ENCODE measurements at places on chromosomes 11 and 22.

GRCh38 chr11:32772731-32773130 lies 21.7 kb downstream of the CCDC73 start:
- DNase-seq: no peak

DNA sequence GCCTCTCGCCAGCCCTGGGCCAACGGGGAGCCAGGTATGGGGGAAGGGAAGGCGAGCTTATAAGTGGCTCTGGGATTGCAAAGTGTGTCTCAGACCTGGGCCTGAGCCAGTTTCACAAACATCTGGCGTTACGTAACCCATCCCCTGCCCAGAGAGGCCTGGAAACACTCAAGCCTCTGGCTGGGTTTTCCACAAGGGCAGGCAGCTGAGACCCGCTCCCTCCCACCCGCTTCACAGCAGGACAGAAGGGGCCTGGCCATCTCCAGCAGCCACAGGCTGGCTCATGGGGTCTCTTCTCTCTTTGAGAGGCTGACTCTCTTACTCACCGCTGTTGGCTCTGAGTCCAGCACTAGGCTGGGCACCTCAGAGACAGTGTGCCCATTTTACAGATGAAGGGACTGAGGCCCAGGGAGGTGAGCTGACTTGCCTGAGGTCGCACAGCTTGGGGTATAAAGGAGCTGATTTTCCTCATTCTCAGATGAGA lies 44.5 kb downstream of the TRIOBP start:
- DNase-seq: no peak

DNA sequence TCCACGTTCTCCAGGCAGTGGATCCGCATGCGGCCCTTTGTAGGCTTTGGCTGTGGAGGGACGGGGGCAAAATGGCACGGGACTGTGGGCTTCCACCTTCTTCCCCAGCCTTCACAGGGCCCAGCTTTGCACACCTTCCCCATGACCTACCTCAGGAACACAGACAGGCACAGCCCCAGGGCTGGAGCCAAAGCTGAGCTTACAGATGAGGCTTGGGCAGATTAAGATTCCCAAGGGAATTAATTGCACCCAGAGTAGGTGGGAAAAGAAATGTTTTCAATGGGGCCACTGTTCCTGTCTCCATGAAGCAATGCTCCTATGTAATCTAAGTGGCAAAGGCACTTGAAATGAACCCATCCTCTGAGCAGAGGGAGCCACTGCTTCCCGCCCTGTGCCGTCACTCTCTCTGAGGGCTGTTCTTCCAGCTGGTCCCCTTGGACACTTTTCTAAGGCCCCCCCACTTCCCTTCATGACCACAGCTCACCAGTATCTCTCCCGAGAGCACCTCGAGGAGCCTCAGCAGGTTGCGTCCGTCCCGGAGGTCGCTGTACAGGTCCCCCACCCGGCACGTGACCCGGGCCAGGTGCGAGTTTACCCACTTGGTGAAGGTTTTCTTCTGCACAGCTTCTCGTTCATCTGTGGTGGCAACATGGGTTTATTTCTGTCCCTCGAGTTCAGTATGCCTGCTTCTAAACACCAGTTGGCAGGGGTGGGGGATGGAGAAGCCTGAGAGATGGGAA lies 13.5 kb downstream of the SPTBN2 start:
- DNase-seq: no peak

- no peak for DNase-seq
Observed at GRCh38 chr11:75583718-75584658, 21.9 kb downstream of the SERPINH1 start.

DNA sequence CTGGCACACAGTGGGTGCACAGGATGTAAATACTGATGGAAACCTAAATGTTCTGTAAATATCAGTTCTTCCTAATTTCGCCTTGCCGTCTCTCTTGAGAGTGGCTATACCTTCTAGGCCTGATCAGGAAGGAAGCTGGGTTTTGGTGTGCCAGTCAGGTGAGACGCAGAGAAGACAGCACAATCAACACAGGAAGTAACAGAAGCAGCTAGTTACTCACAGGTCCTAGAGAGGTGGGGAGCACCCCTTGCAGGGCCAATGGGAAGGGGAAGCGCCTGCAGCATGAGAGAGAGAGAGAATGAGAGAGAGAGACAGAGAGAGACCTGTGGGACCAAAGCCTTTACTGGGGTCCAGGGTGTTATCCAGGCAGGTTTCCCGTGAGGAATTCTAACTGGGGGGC lies 80.8 kb downstream of the FBLN1 start:
- no peak for DNase-seq

All from T follicular helper cell (primary cell).